ENCODE measurements at places on chromosomes 12 and 14.

- no peak for DNase-seq
Observed at GRCh38 chr12:130992448-130992847, 38.7 kb downstream of the ADGRD1 start.

- DNase-seq = no peak
Observed at GRCh38 chr14:58638231-58639197, 752 bp downstream of the DACT1 start.

GRCh38 chr12:69337311-69338090, 10.7 kb upstream of the LYZ start:
- no peak for DNase-seq

- no peak for DNase-seq
Observed at GRCh38 chr14:55450124-55450523, 9.7 kb upstream of the TBPL2 start.

DNA sequence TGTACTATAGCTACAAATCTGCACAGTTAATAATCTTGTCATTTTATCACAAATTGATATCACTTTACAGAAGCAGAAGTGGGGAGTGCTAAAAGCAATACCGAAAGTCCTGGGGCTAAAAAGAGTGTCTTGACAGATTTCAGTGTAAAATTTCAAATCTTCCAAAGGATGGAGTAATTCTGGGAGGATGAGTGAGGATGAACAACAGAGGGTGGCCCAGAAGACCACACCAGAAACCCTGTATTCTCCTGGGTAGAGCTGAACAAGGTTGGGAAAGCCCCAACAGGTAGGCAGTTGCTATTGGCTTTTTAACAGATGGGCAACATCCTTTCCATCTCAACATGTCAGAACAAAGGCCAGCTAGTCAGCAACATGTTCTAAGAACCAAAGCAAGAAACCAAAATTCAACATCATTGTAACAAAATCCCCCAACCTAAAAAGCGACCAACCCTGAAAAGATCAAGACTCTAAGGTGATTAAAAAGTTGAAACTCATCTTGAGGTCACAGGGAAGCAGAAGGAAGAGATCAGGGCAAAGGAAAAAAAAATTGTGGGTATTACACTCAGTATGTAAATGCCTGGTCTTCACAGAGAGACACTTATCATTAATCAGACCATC, 38.8 kb downstream of the CBX5 start:
- no peak for DNase-seq

GRCh38 chr14:64857979-64858744, 21.5 kb downstream of the SPTB start:
- no peak for DNase-seq

Data from hematopoietic multipotent progenitor cell treated with erythropoietin and hydrocortisone succinate and interleukin-3 and kit ligand, for 17 days (in vitro differentiated cells).